Activated CD8-positive, alpha-beta memory T cell treated with anti-CD3 and anti-CD28 coated beads, Interleukin-2, amount 10 ng/mL, durations not matched to agents 7 days and 5 days (primary cell): ENCODE measurements at places on chromosomes 1 and 21.

- peaks cover 41% of the 10 kb centered on the region for H3K4me1 ChIP-seq
Observed at GRCh38 chr1:234218078-234218477, 155.2 kb upstream of the COA6 start.

- no peak overlapping the region for H3K27ac ChIP-seq
- no peak overlapping the region for H3K4me3 ChIP-seq
- H3K36me3 ChIP-seq: peaks cover 5% of the 10 kb centered on the region
- DNase-seq: no peak
- peaks cover 25% of the 10 kb centered on the region for H3K27me3 ChIP-seq
- H3K4me1 ChIP-seq: no peaks in the 10 kb centered on the region
Observed at GRCh38 chr1:33222381-33222780, 33.9 kb upstream of the ZNF362 start.

DNA sequence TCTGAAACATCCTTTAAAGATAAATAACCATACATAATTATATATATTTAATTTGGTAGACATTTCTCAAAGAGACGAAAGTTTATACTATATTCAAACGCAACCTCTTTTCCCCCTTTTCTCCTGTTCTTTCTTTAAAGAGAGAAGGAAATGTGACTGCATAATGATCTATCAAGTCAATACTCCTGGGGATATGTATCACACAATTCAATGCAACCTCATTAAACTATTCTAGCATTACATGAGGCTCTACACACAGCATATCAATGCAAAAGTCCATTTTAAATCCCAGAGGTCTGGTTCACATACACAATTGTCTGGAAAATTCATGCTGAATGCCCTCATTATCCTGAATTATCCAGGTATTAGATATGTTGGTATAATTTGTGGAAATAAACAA lies 330.7 kb downstream of the LMX1A start:
- H3K4me1 ChIP-seq: no peaks in the 10 kb centered on the region
- no peak overlapping the region for H3K27ac ChIP-seq
- H3K4me3 ChIP-seq: no peak overlapping the region
- no peaks in the 10 kb centered on the region for H3K27me3 ChIP-seq
- H3K36me3 ChIP-seq: no peaks in the 10 kb centered on the region
- no peak for DNase-seq

GRCh38 chr1:168470901-168471431 lies 72.8 kb downstream of the XCL2 start:
- no peaks in the 10 kb centered on the region for H3K27me3 ChIP-seq
- DNase-seq: no peak
- H3K36me3 ChIP-seq: peaks cover 28% of the 10 kb centered on the region
- no peak overlapping the region for H3K4me3 ChIP-seq

DNA sequence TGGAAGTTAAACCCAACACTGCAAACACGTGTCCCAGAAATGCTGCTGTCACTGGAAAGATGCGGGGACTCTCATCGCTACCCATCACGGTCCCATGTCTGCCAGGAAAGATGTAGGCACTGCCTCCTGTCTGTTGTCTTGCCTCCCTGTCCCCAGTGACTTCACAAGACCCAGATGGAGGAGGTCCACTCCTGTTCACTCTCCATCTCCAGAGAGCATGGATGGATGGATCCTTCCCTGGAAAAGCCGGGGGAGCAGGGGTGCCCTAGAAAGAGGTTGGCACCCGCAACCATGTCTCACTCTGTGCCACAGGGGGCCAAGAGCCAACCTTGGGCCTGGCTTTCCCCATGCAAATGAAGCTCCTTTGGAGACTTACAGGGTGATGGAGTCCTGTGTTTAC lies 135.5 kb downstream of the GLIS1 start:
- no peaks in the 10 kb centered on the region for H3K36me3 ChIP-seq
- peaks cover 4% of the 10 kb centered on the region for H3K4me1 ChIP-seq
- no peak overlapping the region for H3K27ac ChIP-seq
- DNase-seq: no peak
- H3K4me3 ChIP-seq: no peak overlapping the region
- H3K27me3 ChIP-seq: no peaks in the 10 kb centered on the region

DNA sequence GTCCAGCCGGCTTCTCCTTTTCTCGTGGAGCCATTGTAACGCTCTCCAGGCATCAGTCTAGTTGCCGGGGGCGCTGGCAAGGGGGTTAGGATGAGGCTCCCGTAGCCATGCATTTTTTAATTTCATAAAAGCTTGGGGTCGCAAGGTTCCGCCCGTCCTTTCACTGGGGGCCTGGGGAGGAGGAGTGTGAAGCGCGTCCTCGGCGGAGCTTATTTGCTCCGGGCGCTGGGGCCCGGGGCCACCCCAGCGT lies 1.6 kb downstream of the ADGRL2 start:
- peaks cover 3% of the 10 kb centered on the region for H3K36me3 ChIP-seq
- DNase-seq: no peak
- H3K4me1 ChIP-seq: peaks cover 2% of the 10 kb centered on the region
- H3K27ac ChIP-seq: no peak overlapping the region

- no peak overlapping the region for H3K4me3 ChIP-seq
- DNase-seq: no peak
- peaks cover 18% of the 10 kb centered on the region for H3K4me1 ChIP-seq
- H3K27me3 ChIP-seq: no peaks in the 10 kb centered on the region
Observed at GRCh38 chr1:12499539-12500240, 118.3 kb downstream of the DHRS3 start.

DNA sequence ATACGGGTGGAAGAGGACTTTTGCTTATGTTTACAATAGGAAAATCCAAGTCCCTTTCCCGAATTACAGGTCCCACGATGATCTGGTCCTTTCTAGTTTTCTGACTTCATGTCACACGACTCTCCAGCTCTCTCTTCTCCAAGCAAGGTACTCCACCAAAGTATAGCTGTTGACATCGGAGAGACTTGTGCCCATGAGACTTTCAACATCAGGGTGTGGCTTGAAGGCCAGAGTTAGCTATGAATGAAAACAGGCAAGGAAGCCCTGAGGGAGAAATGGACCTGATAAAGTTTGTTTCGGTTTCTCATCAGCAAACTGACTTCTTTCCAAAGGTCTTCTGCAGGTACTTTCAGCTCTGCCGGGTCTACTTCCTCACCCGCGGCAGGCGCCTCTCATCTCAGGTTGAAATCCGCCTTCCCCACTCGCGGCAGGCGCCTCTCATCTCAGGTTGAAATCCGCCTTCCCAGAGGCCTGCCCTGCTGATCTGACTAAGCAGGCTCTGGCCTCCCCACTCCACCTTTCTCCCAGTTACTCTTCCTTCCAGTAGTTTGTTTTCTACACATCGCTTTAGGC lies 2.1 kb upstream of the PER3 start:
- peak overlapping the region; percentile 46 for H3K4me3 ChIP-seq
- peak overlapping the region; percentile 73 for H3K27ac ChIP-seq
- peaks cover 29% of the 10 kb centered on the region for H3K4me1 ChIP-seq
- peaks cover 8% of the 10 kb centered on the region for H3K27me3 ChIP-seq
- H3K36me3 ChIP-seq: peaks cover 15% of the 10 kb centered on the region

GRCh38 chr1:41547781-41548560 lies 63.5 kb upstream of the EDN2 start:
- H3K27me3 ChIP-seq: no peaks in the 10 kb centered on the region
- H3K4me3 ChIP-seq: no peak overlapping the region
- no peak for DNase-seq
- no peak overlapping the region for H3K27ac ChIP-seq
